ENCODE measurements at places on chromosomes 1 and 21.

GRCh38 chr1:150180474-150180873 lies 30.8 kb downstream of the PLEKHO1 start:
- no peak for DNase-seq

DNA sequence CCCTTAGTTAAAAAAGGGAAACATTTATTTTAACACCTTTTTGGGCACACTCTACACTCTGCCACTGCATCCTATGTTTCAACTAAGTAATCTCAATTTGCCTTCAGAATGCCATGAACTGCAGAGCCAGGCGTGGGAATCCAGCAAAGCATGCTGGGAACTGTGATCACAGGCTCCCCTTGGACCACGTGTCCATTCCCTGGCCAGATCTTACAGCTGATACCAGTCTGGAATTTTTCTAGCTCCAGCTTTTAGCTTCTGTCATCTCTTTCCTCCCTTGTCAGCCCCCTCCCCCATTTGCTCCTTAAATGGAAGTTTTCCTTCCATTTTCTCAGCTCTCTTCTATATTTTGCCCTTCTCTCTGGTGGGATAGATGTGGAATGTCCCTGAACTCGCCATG lies 29.4 kb downstream of the RCSD1 start:
- DNase-seq, result no peak

DNA sequence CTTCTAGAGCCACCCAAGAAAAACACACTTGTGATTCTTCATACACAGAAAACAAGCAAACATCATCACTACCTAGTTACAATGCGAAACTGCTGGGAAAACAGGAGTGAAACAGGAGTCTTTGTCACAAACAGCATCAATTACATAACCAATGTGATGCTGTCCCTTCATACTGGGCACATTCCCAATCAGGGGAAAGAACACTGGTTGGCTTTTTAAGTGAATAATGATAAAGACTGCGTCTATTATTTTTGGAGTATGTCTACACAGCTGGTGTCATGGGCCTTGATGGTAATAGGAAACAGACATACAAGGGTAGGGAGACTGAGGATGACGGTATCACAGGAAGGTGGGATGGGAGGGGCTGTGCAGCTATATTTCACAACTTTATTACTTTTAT lies 43.3 kb downstream of the SIPA1L2 start:
- no peak for DNase-seq

- no peak for DNase-seq
These were observed 96.9 kb downstream of the DHRS3 start for GRCh38 chr1:12521096-12521495.

DNA sequence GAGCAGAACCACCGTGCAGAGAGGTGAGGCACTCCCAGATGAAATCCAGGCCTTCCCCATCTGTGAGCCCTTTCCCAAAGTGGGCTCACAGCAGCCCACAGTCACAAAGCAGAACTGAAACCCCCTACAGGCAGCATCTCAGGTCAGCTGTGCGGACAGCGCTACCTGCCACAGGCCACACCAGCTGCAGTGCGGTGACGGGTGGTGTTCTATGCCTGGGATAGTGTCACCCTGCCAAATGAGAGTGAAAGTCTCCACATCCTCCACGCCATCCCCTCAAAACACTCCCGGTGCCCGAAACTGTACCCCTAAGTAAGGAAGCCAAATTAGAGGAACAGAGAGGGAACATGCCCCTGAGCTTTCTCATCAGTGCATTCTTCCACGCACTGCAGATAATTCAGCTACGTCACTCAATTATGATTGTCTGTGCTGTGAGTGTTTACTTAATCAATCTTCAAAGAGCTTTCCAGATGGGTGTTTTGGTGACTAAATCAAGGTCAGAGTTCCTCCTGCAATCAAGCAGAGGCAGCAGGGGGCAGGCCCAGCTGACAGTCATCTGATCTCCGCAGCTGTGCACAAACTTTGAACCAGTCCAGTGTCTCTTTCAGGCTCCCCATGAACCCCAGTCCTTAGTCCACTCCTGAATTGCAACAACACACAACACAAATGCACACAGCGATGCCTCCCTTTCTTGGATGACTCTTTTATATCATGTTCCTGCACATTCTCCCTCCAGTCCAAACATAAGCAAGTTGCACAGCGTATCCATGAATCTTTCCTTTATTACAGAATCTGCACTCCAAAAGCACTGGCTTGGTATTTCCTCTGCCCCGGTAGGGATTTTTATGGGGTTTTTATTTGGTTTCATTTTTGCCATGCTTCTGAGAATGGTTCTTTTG lies 150.0 kb downstream of the TOMM20 start:
- peak; percentile 33 for DNase-seq

GRCh38 chr1:23079025-23079424 lies 59.8 kb downstream of the KDM1A start:
- no peak for DNase-seq

GRCh38 chr21:29430576-29430975 lies 131.9 kb downstream of the BACH1 start:
- DNase-seq, result no peak

- DNase-seq, result peak; percentile 55
These were observed 40.4 kb downstream of the CASZ1 start for GRCh38 chr1:10755970-10756521.

DNA sequence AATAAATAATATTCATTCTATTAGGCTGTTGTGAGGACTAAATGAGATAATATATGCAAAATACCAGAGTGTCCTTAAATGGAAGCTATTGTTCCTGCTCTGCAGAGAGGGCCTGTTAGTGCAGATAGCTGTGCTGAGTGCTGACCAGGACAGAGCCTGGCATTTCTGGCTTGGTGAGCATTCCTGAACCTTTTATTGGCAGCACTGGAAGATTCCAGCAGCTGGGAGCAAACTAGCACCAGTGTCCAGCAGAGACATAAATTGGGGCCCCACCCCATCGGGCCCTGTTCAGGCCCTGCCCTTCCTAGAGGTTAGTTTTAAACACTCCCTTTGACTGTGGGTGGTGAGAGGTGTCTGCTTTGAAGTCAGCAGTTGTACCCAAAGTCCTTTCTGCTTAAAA lies 85.9 kb upstream of the GADD45A start:
- DNase-seq, result no peak

- no peak for DNase-seq
These were observed 1544.1 kb downstream of the PLA2G4A start for GRCh38 chr1:188372821-188373220.

GRCh38 chr1:227920426-227920825 lies 27.3 kb downstream of the WNT9A start:
- no peak for DNase-seq

GRCh38 chr1:22886211-22886610 lies 86.5 kb downstream of the LACTBL1 start:
- no peak for DNase-seq

GRCh38 chr1:86648255-86648654 lies 56.1 kb upstream of the SH3GLB1 start:
- DNase-seq, result no peak
